AG09309 (cell line): ENCODE measurements at places on chromosomes 7 and 10.

DNA sequence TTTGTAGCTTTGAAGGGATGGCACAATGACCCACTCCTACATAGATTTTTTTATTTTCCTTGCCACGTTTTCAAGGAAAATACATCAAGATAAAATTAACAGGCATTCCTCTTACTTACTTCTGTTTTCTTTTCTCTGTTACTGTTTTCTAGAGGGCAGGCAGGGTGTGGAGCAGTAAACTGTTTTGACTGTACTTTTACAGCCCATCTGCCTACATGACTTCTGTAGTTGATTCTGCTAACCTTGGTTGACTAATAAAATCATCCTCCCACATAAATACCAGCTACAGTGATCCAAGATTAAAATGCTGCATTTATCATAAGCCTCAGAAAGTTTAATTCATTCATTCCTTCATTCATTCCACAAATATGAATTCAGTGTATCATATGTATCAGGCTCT is 158.5 kb downstream of the TRIL start:
- DNase-seq: no peak

DNA sequence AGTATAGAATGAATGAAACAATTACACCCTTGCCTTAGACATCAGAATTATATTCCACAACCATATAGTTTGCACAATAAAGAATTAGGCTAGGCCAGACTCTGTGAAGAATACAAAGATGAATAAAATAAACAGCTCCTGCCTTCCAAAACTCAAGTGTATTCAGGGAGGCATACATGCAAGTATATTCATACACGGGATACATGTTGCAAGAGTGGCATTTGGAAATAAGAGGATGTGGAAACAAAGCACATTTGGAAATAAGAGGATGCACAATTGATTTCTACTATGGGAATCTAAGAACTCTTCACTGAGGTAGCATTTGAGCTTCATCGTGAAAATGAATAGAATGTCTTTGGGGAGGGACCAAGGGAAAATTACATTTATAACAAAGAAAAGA is 27.0 kb upstream of the TMEM26 start:
- no peak for DNase-seq

DNA sequence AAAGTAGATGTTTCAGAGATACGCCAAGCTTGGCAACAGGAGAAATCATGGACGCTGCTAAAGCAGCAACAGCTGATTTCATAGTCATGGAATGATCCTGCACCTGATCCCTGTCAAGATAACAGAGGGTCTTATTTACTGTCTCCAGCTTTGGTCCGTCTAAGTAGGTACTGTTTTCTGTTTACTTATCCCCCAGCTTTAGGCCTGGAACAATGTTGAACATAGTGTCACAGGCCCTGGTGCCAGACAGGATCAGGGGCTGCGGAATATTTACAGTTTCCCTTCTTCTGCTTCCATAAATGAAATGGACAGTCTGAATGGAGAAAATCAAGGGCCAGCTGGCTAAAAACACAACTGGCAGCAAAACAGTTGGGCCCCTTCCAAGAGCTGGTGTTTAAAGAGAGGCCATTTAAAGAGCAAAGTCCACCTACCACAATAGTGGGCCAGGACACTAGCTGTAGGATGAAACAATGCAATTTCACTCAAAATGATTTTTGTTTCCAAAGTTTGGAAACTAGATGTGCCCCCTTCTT is 2.9 kb downstream of the GPR37 start:
- no peak for DNase-seq

DNA sequence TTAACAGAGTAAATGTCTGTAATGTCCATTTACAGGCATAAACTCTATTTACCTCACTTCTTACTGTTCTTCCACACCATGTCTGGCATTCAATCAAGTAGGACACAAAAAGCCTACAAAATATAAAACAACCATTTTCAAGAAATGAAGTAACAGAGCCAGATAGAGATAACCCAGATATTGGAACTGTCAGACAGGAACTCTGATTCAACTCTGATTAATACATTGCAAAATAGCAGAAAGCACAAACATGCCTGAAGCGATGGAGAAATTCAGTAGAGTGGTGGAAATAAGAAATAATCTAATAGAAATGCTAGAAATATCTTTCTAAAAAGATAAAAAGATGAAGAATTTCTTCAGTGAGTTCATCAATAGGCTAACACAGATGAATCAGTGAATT is 964.4 kb downstream of the PCDH15 start:
- DNase-seq: no peak

DNA sequence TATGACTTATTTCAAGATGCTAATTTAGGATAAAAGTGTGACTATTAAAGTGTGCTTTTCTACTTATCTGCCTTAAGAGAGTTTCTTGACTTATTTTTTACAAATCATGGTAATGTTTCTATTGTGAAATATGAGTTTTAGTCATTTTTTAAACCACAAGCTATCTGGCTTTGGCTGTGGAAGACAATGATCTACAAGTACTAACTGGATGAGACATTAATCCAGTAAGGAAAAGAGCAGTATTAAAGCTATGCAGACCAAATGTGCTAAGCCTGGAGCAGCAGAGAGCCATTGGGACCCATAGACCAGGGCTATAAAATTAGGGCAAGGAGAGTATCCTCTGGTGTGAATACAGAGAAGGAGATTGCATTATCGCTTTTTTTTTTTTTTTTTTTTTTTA is 92.4 kb downstream of the SEMA3A start:
- peak; percentile 72 for DNase-seq

DNA sequence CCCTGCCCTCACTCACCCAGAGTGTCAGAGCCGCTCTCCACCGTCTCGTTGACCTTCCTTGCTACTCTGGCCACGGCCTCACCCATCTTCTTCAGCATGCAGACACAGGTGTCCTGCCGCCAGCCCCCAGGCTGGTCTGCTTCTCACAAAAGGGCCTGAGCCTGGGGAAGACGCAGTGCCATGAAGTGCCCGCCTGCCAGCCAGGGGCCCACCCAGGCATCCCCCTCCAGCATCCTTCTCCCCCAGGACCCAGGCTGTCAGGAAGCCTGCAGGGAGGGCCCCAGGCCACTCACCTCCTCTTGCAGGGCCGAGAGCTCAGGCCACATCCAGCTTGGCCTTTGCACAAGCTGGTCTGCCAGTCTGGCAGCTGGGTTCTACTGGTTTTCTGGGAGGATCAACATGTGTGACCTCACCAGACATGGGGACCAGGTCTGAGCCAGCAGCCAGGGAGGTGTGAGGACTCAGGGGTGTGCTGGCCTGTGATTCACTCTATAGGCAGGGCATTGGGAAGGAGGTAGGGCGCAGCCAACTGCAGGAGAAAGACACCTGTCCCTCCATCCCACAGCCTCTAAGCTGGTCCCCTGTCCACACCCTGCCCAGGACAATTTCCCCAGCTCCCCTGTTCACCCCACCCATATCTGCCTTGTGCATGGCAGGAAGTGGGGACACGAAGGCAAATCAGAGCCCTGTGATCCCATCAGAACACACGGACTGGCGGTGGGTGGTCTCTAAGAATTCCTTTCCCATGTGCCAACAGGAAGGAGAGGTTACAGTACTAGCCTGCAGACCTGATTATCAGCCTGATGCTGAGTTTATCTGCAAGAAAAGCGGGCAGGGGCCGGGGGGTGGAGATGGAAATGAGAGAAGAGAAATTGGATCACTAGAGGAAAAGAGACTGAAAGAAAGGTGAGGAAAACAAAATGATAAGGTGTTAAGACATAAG is 5.7 kb downstream of the LRRC20 start:
- no peak for DNase-seq

- no peak for DNase-seq
Measured at GRCh38 chr10:62514079-62514693, 140.0 kb downstream of the ZNF365 start.

GRCh38 chr10:130743751-130744271 is 567.7 kb downstream of the TCERG1L start:
- DNase-seq: no peak

DNA sequence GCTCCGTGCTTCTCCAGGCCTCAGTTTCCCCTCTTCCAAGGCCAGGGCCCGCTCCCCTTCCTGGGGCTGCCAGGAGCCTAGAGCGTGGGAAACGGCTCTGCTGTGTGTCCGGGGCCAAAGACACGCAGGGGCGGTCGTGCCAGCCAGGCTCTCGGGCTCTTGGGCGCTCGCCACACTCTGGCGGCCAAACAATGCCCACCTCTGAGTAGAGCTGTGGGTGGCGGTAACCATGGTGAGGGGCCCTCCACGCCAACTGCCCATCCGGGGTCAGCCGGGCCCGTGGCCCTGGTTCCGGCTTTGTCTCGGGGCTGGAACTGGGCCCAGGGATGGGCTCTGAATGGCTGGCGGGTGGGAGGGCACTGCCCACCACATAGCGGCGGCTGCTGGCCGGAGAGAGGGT is 16.0 kb downstream of the GRIFIN start:
- DNase-seq: no peak
